ENCODE measurements at places on chromosomes 13 and 19.
A peak's percentile ranks its signal among the peaks of the same experiment; 100 is the strongest.

DNA sequence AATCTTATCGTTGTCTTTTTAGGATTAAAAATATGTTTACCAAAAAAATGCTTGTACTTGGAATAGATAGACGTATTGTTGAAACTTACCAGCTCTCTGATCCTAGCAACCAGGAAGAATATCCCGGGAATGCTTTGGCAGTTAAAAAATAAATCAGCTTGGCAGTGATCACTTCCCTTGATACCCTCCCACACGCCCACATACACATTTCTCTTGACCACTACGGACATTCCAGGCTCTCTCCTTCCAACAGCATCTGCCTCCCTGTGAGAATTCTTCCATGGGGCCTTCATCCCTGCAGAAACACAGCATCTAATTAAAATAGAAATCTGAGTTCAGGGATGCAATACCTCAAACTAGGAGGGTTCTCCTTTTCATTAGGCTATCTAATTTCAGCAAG is 57.9 kb downstream of the THSD1 start:
- DNase-seq, result no peak

DNA sequence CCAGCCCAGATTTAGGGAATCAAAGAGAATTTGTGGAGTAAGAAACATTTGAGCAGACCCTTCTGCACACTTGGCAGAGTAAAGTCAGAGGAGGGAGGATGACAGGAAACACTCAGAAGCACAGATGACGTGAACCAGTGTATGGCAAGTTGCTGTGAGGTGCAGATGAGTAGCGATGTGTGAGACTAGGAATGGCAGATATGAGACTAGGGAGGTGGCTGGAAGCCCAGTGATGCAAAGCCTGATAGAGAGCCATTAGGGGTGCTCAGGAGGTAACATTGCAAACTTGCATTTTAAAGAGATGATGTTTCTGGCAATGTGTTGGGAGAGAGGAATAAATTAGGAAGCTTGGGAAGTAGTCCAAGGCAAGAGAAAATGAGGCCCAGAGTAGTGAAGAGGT is 44.0 kb downstream of the PCDH17 start:
- DNase-seq, result no peak

GRCh38 chr19:14686411-14686810 is 3.4 kb upstream of the ZNF333 start:
- peak; percentile 49 for DNase-seq

DNA sequence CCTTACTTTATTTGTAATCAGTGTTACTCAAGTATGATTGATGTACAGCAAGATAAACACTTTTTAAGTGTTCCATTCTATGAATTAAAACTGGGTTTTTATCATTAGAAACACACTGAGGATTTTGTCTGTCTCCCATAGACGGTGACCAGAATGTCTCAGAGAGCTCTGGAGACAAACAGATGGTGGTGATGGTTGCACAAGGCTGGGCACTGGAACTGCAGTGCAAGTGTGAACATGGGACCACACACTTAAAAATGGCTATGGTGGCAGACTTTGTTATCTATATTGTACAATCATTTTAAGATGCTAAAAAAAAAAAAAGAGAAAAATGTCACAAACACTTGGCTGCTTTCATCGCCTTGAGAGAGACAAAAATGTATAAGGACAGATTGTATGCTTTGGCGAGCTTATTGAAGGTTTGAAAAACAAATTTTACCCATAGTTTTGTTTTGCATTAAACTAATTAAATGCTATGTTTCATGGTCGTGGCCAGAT is 273.0 kb downstream of the SHISA2 start:
- DNase-seq, result no peak

DNA sequence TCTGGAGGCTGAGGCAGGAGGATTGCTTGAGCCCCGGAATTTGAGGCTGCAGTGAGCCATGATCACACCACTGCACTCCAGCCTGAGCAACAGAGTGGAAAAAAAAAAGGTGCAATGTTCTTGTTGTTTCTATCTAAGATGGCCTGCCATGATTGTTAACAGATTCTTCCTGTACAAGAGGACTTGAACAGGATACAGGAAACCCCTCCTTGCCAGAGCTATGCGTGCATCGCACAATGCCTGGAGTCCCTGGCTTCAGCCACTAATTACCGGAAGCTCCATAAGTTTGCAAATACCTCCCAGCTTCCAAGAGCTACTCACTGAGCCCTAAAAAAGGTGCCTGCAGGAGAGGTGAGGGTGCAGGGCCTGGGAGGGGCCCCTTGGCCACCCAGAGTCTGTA is 13.1 kb upstream of the HIF3A start:
- no peak for DNase-seq

GRCh38 chr13:97319113-97319720 is 97.1 kb downstream of the MBNL2 start:
- no peak for DNase-seq

GRCh38 chr13:99471221-99472121 is 29.8 kb upstream of the TM9SF2 start:
- DNase-seq, result no peak

Data from stimulated activated CD4-positive, alpha-beta T cell treated with anti-CD3 and anti-CD28 coated beads, Interleukin-15, amount 100 ng/mL, for 24 hours (primary cell).